Ovary (tissue), 10 donors: ENCODE measurements at places on chromosomes 12 and 14.

DNA sequence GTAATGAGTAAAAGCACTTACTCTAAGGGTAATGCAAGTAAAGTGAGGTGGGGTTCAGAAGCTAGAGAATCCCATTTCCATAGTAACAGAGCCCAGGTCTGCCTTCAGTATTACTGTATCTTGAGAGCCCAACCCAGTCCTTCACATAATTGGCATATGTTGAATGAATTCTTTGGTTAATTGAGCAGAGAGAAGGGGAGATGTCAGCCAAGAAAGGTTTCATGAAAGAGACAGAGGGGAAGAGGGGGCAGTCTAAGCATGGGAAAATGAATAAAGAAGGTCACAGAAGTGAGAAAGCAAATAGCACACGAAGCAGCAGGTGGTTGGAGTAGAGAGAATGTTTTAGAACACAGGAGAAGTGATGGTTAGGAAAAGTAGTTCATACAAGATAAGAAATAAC, 371.1 kb downstream of the SEC23A start:
- DNase-seq = no peak

DNA sequence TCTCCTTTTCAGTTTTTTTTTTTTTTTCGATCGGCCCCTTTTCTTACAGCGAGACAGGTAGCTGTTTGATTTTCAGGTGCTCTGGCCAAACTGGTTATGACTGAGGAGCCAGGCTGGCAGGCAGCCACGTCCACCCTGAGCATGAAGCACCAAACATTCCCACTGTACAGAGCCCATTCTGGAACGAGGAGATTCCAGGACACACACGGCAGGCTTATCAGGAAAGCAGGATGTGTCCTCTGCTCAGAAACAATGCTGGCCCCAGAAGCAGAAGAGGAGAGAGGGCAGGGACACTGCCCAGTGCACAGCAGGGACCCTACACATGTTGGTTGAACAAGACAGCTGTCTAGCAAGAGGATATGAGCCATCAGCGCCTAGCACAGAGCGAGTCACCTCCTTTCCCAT, 3.7 kb upstream of the KRT2 start:
- DNase-seq = no peak

DNA sequence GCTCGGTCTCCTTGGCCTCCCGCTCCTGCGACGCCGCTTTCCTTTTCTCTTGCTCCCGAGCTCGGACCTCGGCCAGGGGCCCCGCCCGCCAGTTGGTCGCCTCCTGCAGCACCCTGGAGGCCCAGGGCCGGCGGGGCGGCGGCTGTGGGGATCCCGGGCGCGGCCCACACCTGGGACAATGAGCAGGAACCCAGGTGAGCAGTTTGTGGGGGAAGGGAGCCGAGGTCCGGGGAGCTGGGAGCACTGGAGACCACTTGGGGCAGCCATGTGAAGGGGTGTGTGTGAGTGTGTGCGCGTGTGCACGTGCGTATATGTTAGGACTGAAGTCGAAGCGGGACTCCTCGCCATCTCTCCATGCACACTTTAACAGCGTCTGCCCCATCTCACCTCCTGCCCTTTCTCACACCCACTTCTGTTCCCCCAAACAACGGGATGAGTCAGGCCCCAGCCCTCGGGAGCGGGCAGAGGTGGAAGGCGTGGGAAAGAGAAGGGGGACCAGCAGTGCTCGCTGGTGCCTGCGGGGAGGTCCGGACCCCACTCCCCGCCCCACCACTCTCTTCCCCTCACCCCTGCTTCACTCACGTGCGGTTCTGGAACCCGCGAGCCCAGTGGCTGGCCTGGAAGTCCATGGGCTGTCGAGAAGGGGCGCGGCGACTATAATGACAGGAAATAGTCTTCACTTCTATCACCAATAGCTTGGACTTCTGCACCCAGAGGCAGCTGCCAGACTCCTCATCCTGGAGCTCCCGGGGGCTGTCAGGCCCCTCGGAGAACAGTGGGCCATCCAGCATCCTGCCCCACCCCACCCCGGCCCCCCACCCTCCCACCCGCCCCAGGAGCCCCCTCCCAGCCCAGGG, 450 bp downstream of the DDN start:
- no peak for DNase-seq

DNA sequence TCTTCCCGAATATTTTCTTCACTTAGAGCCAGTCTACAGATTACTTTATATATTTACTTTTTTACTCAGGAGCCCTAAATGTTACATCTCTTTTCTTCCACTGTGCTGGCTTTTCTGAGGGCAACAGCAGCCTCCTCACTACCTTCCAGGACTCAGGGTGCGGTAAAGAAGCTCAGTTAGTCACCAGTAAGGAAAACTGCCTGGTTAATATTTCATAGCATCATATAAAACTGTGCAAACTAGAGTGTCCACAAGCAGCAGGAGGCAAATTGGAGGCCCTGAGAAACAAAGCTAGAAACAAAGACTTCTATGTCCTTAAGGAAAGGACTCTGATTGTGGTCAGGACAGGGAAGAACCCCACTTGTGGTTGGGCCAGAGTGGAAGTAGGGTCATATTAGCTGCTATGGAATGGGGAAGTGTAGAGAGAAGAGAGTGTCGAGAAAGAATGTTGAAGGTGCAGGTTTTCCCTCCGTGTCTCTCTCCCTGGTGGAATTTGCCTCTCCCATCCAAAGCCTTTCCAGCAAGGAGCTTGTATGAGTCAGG, 220.1 kb downstream of the SLC15A4 start:
- no peak for DNase-seq

DNA sequence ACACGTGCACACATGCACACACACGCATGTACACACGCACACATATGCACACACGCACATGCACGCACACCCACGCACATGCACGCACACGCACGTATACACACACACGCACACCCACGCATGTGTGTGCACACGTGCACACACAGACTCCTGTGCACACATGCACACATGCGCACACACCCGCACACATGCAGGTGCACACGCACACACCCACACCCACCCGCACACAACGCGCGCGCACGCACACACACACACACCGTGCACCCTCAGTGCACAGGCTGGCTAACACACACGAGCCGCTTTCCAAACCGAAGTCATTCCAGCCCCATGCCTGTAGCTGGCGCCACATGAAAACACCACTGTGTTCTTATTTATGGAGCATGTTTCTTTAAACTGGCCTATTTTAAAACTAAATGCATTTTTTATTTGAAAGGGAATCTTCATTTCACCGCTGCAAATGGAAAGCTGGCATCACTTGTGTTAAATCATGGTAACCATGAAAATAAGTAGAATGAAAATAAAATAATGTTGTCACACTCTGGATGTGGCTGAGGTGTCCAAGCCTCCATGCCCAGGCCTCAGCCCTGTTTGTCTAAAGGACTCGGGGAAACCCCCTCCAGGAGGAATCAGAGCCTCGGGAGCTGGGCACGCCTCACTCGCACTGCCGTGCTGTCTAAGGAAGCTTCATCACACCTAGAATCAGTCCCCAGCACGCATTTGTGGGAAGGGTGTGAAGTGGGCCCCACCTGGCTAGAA, 45.1 kb downstream of the GALNT9 start:
- no peak for DNase-seq

GRCh38 chr14:64234877-64235651, 59.1 kb downstream of the ESR2 start:
- DNase-seq = peak; percentile 66

DNA sequence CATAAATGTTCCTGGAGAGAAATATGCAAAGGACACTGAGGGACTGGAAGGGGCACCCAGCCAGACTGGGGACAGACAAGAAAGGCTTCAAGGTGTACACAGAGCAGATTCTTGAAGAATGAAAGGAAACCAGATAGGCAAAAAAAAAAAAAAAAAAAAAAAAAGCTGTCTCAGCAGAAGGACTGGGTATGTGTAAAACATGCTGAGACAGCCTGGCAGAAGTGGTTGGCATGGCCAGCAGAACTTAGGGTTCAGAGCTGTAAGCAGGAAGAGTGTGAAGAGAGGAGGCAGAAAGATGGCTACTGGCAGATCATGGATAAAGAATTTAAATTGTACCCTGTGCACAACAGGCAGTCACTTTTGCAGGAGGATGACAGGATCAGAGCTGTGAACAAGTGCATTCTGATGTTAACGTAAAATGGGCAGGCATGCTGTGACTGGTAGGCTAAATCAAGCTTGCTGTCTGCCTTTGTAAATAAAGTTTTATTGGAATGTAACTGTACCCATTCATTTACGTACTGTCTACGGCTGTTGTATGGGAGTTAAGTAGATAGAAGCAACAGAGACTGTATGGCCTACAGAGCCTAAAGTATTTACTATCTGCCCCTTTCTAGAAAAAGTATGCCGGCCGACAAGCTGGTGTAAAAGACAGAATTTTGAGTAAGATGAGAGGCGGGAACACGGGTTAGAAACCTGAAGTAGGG, 42.2 kb downstream of the UBR7 start:
- DNase-seq = no peak

DNA sequence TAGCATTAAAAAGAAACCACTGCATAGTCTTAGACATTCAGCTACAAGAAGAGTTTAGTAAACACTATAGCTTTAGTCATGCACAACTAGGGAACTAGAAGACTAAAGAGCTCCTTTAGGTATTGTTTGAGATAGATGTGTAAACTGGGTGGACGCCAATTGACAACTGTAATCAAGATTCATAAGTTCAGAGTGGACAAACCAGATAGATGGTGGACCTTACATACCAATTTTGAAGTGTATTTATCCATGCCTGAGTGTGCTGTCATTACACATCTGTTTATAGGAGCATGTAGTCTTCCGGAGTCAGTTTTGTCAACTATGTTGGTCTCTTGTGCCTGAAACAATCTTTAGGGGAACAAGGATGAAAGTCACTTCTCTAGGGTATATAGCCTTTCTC, 96.6 kb downstream of the LMO3 start:
- DNase-seq = no peak

DNA sequence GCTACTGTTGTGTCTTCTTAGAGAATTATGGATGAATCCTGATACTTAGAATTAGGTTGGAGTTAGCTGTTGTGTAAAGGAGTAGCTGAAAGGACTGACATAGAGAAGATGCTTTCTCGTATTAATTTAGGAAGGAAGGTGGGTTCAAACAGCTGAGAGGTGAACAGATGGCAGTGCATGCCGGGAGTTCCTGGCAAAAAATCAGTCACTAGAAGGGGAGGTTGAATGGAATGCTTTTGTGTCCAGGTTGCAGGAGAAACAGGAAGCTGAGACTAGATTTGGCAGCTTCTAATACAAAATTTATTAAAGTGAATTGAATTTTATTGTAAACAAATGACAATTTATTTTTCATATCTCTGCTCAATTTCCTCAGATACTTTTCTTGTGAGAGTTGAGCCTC, 70.8 kb downstream of the BTG1 start:
- DNase-seq = no peak

GRCh38 chr14:65179918-65180724, 77.8 kb upstream of the MAX start:
- DNase-seq = peak; percentile 59

DNA sequence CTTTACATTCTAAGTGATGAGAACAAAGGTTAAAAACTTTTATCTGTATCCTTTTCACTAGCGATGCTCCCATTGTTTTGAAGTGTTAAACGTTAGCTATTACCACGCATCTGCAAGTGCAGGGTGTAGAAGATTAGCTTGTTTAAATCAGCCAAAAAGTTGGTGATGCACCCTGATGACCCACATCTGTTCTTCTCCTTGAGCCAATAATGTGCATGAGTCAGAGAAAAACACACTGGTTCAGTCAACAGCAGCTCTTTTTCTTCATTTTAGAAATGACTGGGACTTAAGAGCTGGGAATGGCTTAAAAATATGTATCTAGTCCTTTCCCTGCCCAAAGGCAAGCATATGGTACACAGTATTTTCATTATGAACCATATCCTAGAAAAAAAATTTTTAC, 323.5 kb upstream of the PDE3A start:
- DNase-seq = no peak

- no peak for DNase-seq
Observed at GRCh38 chr12:50928392-50928791, 24.0 kb upstream of the HIGD1C start.

- DNase-seq = no peak
Observed at GRCh38 chr14:23729720-23730387, 93.7 kb downstream of the DHRS2 start.

GRCh38 chr14:68104518-68104917, 284.9 kb downstream of the RAD51B start:
- DNase-seq = no peak

DNA sequence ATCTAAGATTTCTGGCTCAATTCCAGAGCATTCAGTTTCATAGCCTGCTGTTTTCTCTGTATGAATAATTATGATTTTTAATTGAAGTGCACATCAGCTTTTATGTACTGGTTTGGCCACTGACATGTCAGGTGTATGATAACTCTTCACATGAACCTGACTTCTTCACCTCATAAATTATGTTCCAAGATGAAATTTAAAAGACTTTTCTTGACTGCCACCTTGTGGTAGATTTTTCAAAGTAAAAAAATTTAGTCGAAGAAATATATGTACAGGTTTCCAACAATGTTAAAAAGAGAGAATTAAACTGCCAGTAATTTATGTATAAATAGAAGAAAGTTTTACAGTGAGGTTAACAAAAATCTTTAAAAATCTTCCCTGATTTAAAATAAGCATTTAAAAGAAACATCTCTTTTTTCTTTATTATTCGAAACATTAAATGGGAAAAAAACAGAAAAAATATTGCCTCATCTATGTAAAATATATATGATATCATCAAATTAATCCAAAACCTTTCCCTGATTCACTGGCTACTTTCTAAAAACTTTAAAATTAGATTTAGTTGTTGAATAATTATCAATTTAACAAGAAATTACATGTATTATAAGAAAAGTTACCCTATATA, 124.9 kb upstream of the ATXN7L3B start:
- no peak for DNase-seq

- no peak for DNase-seq
Observed at GRCh38 chr14:35730871-35731270, 78.2 kb downstream of the RALGAPA1 start.

GRCh38 chr14:57982804-57983634, 117.1 kb upstream of the SLC35F4 start:
- peak; percentile 35 for DNase-seq
